ENCODE measurements at places on chromosomes 5 and 9.

- no peak for DNase-seq
Observed at GRCh38 chr5:149423794-149424268, 44.7 kb upstream of the IL17B start.

GRCh38 chr9:116430849-116431248 is 256.3 kb upstream of the TRIM32 start:
- DNase-seq = no peak

DNA sequence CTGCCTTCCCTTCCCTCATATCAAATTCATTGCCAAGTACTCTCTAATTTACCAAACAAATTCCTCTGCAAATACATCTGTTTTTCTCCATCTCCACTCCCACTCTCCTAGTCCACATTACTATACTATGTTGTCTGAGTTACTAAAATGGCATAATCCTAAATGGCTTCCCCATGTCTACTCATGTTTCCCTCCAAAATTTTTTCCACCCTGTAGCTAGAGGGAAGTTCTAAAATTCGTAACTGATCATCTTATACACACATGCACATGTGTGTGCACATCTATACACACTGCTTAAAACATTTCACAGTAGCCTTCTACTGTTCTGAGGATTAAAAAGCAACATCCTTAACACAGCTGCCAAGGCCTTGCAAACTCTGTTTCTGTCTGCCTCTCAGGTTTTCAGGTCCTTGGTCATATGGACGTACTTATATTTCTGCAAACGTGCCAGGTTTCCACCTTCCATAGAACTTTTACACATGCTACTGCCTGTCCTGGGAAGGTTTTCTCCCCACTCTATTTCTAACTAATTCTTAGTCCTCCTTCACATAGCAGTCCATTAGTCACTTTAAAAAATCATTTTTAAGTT is 140.6 kb downstream of the LURAP1L start:
- DNase-seq = no peak

- no peak for DNase-seq
Observed at GRCh38 chr9:81669041-81669651, 20.2 kb downstream of the TLE1 start.

DNA sequence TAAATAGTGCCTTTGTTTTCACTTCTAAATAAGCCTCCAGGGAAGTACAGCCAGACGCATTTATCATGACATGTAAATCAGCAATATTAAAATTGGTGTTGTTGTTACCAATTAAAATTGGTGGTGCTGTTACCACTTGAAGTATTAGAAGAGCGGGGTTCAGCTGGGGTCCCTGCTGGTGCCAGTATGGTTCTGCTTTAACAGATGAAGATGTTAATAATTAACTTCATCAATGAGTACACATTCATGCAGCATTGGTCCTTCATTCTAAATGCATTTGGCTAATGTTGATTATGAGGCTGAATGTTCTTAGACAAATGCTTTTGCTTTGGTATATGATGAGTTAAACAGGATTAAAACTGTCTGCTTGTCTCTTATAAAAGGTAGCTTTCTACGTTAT is 67.6 kb upstream of the TMC1 start:
- DNase-seq = no peak

- no peak for DNase-seq
Observed at GRCh38 chr9:136060671-136061371, 34.3 kb downstream of the NACC2 start.

DNA sequence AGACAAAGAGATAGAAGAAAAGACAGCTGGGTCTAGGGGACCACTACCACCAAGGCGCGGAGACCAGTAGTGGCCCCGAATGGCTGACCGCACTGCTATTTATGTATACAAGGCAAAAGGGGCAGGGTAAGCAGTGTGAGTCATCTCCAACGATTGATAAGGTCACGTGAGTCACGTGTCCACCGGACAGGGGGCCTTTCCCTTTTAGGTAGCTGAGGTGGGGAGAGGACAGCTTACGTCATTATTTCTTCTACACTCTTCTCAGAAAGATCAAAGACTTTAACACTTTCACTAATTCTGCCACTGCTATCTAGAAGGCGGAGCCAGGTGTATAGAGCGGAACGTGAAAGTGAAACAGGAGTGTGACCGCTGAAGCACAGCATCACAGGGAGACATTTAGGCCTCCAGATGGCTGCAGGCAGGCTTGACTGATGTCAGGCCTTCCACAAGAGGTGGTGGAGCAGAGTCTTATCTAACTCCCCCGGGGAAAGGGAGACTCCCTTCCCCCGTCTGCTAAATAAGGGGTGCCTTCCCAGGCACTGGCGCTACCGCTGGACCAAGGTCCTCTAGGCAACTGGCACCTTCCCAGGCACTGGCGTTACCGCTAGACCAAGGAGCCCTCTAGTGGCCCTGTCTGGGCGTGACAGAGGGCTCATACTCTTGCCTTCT is 6.1 kb upstream of the PRR16 start:
- DNase-seq = peak; percentile 12

DNA sequence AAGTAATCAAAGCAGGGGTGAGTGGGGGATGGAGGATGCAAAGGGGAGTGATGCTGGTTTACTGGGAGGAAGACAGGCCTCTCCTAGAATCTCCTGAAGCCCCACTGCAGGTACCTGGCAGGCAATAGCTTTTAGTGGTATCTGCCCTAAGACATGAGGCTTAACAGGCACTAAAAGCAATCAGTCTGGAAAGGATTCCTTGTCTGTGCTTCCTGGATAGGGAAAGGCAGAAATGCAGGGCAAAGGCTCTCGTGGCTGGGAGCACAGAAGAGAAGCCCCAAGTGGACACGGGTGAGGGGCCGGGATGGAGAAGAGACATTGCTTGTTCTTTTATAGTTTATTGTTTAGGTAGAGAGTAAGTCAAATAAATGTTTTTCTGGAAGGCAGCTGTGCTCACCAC is 40.1 kb downstream of the CCNJL start:
- no peak for DNase-seq

GRCh38 chr5:84379749-84380148 is 4.9 kb downstream of the EDIL3 start:
- DNase-seq = no peak

DNA sequence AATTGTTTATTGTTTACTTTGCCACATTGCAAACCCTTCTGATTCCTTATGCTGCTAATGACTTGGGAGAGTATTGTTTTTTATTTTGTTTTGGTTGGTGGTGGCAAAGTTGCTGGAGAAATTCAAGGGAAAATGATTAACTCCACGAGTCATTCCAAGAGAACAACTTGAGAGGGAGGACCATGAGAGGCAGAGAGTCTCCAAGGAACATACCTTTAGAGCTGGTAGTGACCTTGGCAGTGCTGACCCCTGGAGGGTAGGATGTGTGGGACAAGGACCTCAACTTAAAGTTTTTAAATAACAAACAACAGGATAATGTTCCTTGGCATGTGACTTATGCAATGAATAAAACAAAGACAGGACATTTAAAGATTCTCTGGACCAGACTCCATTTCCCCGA is 139.7 kb downstream of the LRRC70 start:
- no peak for DNase-seq

- no peak for DNase-seq
Observed at GRCh38 chr9:98559561-98559960, 149.2 kb downstream of the GABBR2 start.

GRCh38 chr5:7000310-7000709 is 287.1 kb downstream of the TENT4A start:
- no peak for DNase-seq

DNA sequence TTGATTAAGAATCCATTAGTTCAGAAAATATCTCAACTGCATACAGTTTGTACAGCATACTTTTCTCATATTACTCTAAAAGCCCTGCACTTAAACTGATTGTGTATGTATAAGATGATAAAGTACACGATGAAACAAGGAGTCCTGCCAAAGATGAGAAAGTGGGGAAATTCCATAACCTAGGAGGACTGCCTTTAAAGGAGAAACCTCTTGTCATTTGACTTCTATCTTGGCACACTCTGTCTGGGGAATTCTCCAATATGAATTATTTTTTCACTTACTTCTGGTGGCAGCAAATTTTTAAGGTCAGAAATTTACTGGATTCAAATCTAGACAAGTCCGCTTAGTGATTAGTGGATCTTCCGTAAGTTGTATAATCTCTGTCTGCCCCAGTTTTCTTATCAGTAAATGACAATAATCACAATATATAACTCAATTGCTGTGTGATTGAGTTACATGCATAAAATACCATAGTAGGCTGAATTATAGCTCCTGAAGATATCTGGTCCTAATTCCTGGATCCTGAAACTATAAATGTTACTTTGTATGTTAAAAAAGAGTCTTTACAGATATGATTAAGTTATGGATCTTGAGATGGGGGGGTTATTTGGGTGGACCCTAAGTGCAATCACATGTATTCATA is 17.0 kb upstream of the ISOC1 start:
- DNase-seq = no peak

DNA sequence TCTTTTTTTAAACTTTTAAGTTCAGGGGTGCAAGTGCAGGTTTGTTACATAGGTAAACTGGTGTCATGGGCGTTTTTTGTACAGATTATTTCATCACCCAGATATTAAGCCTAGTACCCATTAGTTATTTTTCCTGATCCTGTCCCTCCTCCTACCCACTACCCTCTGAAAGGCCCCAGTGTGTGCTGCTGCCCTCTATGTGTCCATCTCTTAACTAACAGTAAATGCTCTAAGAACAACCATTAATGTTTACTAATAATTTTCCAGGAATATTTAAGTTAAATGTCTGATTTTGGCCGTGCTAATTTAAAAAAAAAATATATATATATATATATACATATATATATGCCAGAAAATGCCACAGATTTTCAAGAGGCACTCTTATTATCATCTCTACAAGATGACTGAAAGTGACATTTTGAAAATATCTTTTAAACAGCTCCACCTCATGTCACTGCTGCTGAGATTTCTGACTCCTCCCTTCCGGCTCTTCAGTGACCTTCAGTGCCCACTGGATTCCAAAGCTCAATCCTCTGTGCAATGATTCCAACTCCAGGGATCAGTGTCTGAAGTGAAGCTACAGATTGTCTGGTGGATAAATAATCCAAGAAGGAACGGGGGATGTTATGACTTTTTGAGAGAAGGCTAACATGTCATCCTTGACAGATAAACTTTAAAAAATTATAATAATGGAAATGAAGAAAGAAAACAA is 46.7 kb upstream of the HNRNPA0 start:
- no peak for DNase-seq

DNA sequence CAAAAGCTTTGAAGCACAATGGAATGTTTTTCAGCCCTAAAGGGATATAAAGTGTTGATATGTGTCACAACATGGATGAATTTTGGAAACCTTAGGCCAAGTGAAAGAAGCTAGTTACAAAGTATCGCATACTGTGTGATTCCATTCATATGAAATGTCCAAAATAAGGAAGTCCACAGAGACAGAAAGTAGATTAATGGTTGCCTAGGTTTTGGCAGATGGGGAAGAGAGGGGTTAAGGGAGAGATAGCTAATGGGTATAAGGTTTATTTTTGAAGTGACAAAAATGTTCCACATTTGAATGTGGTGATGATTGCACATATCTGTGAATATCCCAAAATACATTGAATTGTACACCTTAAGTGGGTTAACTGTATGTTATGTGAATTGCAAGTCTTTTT is 57.5 kb upstream of the MCCC2 start:
- DNase-seq = no peak

GRCh38 chr5:60376860-60377259 is 323.1 kb downstream of the DEPDC1B start:
- no peak for DNase-seq

DNA sequence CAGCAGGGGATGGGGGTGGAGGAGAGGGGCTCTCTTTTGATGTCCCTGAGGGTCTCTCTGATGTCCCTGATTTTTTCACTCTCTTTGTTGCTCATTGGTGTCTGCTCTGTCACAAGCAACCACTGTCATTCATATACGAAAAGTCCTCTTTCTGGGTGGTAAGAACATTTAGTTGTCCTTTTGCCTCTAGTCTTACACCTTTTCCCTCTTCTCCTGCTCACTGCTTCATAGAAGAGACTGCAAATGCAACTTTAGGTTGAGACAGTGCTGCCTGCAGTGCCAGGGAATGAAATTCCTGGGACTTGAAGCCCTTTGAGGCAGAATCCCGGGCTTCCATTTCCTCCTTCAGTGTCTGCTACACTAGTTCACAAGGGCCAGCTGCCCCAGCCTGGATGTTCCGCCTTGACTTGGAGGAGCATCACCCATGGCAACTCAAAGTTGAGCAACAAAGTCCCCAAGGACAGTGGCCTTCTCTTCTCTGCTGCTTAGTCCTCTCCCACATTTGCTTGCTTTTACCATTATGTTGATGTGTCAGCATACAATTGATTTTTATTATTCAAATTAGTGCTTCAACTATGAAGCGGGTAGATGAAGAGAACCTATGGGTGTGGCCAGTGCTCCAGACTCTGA is 94.7 kb upstream of the RUSC2 start:
- no peak for DNase-seq

GRCh38 chr5:119451561-119451960 is 736 bp upstream of the HSD17B4 start:
- no peak for DNase-seq

DNA sequence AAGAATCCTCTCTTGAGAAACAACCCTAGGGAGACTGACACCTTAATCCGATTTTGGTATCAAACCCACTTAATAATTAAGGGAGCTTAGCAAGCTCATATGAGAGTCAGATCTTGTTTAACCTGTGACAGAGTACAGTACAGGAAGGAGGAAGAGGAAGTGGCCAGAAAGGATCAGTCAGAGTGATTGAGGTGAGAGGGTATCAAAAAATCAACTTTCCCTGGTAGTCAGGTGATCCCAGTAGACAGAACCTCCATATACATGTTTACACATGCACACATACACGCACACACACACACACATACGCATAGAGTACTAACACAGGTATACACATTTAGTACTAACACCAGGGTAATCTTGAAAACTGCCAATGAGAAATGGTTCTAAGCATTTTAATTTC is 56.8 kb downstream of the GLIS3 start:
- no peak for DNase-seq

DNA sequence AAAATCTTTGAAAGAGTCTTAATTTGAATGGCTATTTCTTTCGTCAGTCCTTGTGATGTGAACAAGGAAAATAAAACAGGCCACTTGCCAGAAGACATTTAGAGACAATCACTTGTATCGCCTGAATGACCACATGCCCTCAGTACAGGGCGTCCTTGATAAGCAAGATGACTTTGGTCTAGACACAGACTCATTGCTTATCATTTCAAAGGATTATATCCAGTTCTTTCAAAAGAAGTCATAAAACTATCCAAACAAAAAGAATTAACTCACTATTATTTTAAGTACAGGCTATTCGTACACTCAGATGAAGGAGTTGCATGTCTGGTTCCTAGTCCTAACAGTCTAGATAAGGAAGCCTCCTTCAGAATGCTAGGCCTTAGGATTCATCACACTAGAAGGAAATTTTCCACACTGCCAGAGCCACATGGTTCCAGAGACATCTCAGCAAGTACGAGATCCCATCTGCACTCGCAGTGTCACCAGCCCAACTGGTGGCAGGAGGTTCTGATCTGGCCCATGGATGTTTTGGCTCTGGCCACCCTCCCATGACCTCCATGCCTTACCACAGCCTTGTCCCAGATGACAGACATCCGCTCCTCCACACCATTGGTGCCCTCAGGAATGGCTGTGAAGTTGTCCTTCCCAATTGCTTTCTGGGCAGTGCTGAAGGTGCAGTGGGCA is 109.6 kb downstream of the DPYSL3 start:
- DNase-seq = no peak
